ENCODE measurements at places on chromosomes 4 and X.
A peak's percentile ranks its signal among the peaks of the same experiment; 100 is the strongest.

DNA sequence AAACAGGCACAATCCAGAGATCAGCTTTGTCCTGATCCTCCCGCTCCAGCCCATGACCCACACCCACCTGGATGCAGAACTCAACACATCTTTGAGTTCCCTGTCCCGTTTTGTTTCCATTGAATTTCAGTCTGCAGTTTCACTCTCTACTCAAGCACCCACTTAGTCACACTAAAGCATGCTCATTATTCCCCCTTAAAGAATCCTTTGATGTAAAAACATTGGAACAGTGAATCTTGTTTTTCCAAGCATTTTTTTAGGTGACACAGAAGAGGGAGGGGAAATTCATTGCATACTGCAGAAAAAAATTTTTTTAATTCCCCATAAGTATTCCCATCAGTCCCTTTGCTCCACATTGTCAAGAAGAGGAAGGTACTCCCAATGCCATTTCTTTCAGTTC lies 249.7 kb upstream of the TTC29 start:
- no peak for DNase-seq

GRCh38 chr4:126533146-126533805 lies 1099.5 kb upstream of the INTU start:
- no peak for DNase-seq

- DNase-seq, result no peak
These were observed 22.0 kb upstream of the EIF4E start for GRCh38 chr4:98950925-98951324.

GRCh38 chr4:25609976-25610375 lies 45.7 kb upstream of the SLC34A2 start:
- DNase-seq, result no peak

DNA sequence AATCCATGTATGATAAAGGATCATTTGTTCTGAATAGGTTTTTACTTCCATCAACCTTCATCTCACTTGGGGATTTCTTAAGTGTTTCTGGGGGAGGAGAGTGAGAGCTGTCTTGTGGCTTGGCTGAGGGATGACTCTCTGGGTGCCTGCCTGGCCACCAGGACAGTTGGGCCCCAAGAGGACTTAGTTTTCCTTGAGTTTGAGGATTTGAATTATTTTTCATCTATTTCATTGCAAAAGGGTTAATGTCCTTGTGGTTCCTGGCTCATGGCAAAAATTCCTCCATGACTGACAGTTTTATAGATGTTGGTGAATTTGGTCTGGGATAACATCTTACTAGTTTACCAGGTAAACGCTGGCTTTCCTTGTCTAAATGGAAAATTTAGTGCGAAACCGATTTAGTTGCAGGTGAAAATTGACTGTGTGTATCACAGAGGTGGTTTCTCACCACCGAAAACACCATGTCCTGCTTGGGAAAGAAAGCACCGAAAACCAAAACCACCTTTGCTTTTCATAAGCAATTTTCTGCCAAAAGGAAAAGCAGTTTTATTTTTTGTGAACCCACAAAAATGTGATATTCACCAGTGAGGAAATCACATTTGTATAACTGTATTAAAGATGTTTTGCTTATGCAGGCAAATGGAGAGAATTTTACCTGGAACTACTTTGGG lies 331.3 kb upstream of the SFRP2 start:
- DNase-seq, result no peak

- DNase-seq, result no peak
These were observed 1043.3 kb downstream of the FAT4 start for GRCh38 chr4:126358041-126358440.

DNA sequence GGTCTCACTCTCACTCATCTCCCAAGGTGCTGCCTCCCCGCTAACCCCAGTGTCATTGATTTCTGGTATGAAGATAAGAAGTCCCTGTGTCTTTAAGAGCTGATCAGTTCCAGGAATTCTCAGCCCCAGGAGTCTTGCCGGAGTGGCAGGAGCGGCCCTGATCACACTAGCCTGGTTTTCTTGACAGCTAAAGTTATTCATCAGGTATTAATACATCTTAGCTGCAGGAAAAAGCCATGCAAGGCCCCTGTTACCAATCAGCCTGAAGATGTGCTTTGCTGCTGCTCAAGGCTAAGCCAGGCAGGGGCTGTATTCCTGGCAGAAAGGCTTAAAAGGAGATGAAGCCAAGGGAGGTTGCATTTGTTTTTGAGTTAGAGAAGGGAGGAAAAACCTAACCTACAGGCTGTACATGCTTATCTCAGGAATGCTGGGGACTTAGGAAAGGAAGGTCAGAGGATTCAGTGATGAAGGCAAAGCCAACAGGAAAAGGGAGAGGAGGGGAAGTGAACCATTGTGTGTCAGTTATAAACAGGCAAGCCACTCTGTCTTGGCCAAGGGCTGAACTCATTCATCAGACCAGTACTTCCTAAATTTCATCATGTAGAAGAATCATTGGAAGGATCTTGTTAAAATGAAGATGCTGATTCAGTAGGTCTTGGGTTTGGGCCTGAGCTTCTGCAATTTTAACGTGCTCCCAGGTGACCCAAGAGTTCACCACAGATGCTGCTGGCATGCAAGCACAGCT lies 8.6 kb downstream of the SRPX start:
- no peak for DNase-seq

DNA sequence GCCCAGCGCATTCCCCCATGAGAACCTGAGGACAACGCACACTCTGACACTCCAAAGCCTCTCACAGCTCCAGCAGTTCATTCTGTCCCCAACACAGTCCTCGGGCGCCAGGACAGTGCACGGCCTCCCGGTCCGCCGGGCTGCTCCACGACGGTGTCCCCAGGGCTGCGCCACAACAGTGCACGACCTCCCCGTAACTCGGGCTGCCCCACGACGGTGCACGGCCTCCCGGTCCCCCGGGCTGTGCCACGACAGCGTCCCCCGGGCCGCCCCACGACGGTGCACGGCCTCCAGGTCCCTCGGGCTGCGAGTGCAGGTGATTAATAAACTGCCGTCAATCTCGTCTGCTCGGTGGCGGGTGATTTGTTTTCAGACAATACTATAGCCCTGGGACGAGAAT lies 585.1 kb upstream of the FRG1 start:
- no peak for DNase-seq

- DNase-seq, result no peak
These were observed 6.6 kb downstream of the IBSP start for GRCh38 chr4:87805971-87806370.

- DNase-seq, result no peak
These were observed 46.1 kb upstream of the CTSO start for GRCh38 chr4:155999725-156000124.

DNA sequence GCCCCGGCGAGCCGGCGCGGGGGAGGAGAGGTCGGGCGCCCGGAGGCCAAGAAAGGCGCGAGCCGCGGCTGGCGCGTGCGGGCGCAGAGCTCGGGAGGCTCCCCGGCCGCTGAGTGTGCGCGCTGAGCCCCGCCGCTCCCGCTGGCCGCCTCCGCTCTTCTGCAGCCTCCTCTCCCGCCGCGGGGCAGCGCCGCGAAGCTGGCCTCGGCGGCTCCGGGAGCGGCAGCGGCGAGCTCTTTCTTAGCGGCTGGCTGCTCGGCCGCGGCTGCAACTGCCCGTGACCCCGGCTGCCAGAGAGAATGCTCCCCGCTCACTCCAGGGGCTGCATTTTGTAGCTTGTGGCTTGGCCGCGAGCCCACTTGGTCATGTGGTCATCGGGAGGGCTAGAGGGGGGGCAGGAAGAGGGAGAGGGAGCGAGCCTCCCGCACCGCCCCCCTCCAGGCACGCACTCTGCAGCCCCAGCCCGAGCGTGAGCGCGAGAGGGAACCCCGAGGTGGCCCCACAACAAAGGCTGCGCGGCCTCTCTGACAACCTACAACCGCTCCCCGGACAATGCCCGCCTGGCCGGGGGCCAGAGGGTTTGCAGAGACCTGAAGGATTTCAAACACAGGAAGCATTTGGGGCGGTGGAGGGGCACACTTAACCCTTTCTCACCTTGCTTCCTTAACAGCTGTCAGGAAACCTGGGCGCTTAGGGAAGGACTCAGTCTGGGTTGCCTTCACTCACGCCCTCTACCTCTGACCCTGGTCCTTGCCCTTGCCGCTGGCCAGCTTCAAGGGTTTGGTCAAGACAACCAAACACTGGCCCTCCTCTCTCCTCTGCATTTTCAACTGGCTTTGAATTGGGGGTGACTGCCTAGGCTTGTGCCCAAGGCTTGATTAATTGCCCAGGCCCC lies at the start of gene APLN:
APLN (minus strand) TSS at position 305 of the 895 bp plus-strand sequence. CDS start 326 bp downstream, outside the sequence.
- peak; percentile 10 for DNase-seq

DNA sequence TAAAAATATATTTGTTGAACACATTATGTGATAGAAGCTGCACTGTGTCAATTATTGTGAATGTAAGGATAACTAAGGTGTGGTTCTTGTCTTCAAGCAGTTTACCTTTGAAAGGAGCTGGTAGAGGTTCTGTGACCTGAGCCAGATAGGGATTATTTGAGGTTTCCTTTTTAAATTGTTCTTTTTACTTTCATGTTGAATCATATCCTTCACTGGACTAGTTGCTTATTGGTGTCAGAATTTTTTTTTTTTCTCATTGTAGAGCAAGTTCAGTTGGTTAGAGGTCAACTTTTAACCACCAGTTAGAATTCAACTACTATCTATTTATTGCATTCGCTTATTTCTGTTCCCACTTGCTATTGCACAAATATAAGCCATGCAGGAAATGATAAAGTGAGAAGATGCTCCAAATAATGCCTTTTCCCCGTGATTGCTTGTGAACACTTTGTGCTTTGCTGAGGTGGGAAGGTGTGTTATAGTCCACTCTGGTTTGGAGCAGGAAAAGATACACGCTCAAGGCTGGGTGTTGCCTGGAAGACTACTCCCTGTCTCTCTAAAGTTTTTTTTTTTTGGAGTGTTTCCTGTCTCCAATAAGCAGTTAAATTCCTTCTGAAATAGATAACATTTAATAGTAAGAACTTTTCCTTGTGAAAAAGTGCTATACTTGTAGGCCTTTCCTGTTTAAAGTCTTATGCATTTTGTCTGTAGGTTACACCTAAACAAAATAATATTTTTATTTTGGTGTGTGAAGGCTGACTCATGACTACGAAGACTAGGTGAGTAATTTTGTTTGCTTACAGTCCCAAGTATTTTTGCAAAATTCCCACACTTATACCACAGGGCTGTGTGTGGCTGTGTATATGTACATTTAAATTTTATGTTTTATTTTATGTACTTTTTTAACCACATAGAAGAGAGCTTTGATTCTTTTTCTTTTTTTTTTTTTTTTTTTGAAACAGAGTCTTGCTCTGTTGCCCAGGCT lies 83.8 kb upstream of the LCORL start:
- no peak for DNase-seq

- DNase-seq, result no peak
These were observed 156.5 kb downstream of the WDFY3 start for GRCh38 chr4:84809946-84810345.

GRCh38 chr4:30117433-30117832 lies 602.7 kb upstream of the PCDH7 start:
- DNase-seq, result no peak

- DNase-seq, result no peak
These were observed 49.0 kb downstream of the DDX3X start for GRCh38 chrX:41382714-41383645.

- no peak for DNase-seq
These were observed 55.5 kb downstream of the CLDN22 start for GRCh38 chr4:183264614-183265013.

- DNase-seq, result no peak
These were observed 1.5 kb downstream of the CCNG2 start for GRCh38 chr4:77158487-77158861.

DNA sequence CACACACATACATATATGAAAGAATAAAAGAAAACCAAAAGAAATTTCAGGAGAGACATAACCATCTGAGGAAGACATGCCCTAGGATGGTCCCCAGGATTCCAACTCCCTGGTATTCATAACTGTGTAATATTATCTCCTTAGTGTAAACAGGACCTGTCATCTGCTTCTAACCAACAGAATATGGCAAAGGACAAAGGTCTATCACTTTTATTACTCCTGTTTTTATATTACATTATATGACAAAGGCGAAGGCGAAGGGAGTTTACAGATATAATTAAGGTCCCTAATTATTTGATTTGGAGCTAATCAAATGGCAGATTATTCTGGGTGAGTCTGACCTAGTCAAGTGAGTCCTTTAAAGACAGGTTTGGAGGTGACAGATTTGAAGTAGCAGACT lies 155.1 kb downstream of the MID1 start:
- no peak for DNase-seq

- DNase-seq, result no peak
These were observed at the start of gene CRLF2 for GRCh38 chrX:1212532-1212931. Gene CRLF2, minus strand, starts transcription at chrX:1212649. Its CDS starts 15 bp downstream, at chrX:1212634.

- no peak for DNase-seq
These were observed 186.0 kb upstream of the FAM241A start for GRCh38 chr4:111959222-111959621.

- no peak for DNase-seq
These were observed 781.4 kb downstream of the PCDH18 start for GRCh38 chr4:136750897-136751296.

DNA sequence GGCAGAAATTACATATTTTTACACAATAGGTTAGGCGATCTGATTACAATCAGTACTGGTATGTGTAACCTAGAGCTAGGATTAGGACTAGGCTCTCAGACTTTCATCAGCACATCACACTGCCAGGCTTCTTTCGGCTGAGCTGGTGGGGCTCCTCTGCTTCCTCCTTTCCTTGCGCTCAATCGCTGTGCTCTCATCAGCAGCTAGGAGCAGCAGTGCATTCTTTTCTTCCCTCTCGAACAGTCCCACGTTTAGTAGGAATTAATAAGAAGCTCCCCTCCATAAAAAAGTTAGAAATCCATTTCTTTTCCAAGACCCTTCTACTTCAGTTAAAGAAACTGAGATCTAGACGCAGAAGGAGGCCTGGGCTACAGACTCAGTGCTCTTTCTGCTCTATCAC lies 350.4 kb downstream of the SPRY1 start:
- no peak for DNase-seq

- DNase-seq, result no peak
These were observed 83.2 kb upstream of the ARHGAP24 start for GRCh38 chr4:85391589-85392410.

- DNase-seq, result peak; percentile 42
These were observed 117.3 kb downstream of the ENPP6 start for GRCh38 chr4:184100297-184100885.

DNA sequence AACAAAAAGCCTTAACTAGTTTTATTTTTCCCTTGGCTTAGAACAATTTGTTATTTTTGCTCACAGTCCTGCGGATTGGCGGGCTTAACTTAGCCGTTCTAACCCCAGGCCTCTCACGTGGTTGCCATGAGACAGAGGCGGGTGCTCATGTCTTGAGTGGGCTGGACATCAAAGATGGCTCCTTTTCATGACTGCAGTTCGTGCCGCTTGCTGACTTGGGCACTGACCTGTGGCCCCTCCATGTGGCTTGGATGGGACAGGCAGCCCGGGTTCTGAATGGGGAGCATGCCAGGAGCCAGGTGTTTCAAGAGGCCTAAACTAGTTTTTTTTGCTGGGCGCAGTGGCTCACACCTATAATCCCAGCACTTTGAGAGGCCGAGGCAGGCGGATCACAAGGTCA lies 40.7 kb downstream of the CDS1 start:
- DNase-seq, result no peak

- no peak for DNase-seq
These were observed 28.1 kb downstream of the ZFP42 start for GRCh38 chr4:188023682-188024081.

GRCh38 chrX:43666311-43666912 lies 10.3 kb downstream of the MAOA start:
- DNase-seq, result no peak

- no peak for DNase-seq
These were observed 49.4 kb downstream of the RPS6KA3 start for GRCh38 chrX:20217271-20217670.
